ENCODE measurements at places on chromosomes 6 and 20. TPM values are rescaled to one million over a fixed set of nuclear protein-coding genes. Genes with fewer than 3 reads are reported as not detected.

COL10A1 gene
- total RNA-seq = not detected

PTK6 gene
- total RNA-seq = 0.06 TPM

SLC22A1 gene
- 0.52 TPM for total RNA-seq

CLDN20 gene
- total RNA-seq = not detected

NOX3 gene
- not detected for total RNA-seq

CDSN gene
- not detected for total RNA-seq

LTA gene
- total RNA-seq = not detected

TMC2 gene
- 0.19 TPM for total RNA-seq

SMLR1 gene
- not detected for total RNA-seq

SNAP25 gene
- total RNA-seq = 3.6 TPM

KHDC1L gene
- 0.83 TPM for total RNA-seq

C6orf132 gene
- total RNA-seq = 1.7 TPM

FOXS1 gene
- total RNA-seq = 0.91 TPM

C20orf202 gene
- 0.52 TPM for total RNA-seq

NKX2-4 gene
- not detected for total RNA-seq

FERMT1 gene
- 0.42 TPM for total RNA-seq

PHACTR1 gene
- total RNA-seq = 2.5 TPM

SIRPA gene
- 35.9 TPM for total RNA-seq

GSTA2 gene
- total RNA-seq = not detected

TRIM40 gene
- not detected for total RNA-seq

Data from esophagus muscularis mucosa (tissue), 4 donors.